ENCODE measurements at places on chromosomes 11 and 22. TPM values are rescaled to one million over a fixed set of nuclear protein-coding genes. Genes with fewer than 3 reads are reported as not detected.

DNA sequence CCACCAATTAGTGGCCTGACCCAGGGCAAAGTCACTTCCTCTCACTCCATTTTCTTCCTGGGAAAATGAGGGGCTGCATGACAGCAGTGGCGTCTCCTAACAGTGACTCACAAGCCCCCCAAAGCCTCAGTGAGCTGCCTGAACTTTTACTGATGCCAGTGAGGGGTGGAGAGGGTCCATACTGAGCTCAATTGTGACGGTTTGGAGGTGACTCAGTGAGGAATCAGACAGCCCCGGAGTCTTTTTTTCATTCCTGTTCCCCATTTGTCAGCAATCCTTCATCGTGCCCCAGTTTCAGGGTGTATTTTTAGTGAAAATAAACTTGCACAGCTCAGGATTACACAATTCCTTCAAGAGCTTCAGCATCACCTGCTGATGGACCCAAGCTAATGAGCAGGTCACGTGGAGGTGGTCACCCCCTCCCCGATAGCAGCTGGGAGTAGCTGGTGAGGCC is 30.1 kb upstream of the RASD2 start:
- no peak for DNase-seq

DNA sequence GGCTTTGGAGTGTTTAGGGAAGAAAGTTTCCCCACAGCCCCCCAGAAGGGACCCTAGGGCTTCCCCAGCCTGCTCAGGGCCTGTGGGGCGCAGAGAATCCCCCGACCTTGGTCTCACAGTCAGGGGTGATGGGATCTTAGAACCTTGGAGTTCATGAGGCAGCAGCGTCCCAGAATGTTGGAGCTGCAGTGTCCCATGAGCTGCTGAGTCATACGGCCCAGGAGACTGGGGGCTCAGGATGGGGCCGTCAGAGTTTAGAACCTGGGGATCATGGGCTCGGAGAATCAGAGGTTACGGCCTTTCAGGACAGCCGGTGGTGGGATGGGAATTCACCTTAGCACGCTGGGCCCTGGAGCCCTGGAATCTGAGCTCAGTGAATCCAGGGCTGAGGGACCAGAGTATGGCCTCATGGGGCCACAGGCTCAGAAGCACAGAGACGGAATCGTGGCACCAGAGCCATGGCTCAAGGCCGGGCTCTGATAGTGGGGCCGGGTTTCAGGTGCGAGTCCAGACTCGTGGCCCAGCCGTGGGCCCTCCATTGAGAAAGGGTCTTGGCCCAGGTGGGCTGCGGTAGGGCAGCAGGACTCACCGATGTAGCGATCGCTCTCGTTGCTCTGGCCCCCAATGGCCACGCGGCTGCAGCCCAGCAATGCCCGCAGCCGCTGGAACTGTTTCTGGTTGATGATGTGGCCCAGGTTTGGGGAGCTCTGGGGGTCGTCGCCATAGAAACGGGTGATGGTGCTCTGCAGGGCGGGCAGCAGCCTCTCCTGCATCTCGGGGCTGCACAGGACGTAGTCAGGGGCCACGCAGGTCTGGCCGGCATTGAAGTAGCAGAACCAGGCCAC is 9.5 kb downstream of the ALDH3B2 start:
- DNase-seq = no peak

- no peak for DNase-seq
Observed at GRCh38 chr11:69812946-69813345, 6.3 kb downstream of the FGF3 start.

TRPC6 gene
- not detected for total RNA-seq

Data from neural crest cell (in vitro differentiated cells).